ENCODE measurements at places on chromosomes 6 and 20.

GRCh38 chr6:18985061-18985460 is 597.9 kb downstream of the RNF144B start:
- DNase-seq, result no peak

DNA sequence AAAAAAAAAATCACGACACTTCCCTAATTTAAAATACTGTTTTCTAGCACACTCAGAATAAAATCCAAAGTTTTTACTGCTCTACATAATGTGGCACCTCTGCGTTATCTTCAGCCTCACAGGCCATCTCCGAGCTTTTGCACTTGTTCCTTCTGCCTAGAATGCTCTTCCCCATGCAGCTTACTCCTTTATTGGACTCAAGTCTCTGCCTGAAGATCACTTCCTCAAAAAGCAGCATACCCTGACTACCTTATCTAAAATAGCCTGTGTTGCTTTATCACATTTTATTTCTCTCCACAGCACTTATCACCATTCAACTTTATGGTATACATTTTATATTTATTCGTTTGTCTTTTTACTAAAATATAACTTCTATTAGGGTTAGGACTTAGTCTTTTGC is 2.3 kb downstream of the ZNF322 start:
- no peak for DNase-seq

- DNase-seq, result no peak
These were observed 3.7 kb downstream of the FBXO5 start for GRCh38 chr6:152979116-152979515.

- DNase-seq, result no peak
These were observed 17.1 kb downstream of the TCF21 start for GRCh38 chr6:133906050-133906449.

DNA sequence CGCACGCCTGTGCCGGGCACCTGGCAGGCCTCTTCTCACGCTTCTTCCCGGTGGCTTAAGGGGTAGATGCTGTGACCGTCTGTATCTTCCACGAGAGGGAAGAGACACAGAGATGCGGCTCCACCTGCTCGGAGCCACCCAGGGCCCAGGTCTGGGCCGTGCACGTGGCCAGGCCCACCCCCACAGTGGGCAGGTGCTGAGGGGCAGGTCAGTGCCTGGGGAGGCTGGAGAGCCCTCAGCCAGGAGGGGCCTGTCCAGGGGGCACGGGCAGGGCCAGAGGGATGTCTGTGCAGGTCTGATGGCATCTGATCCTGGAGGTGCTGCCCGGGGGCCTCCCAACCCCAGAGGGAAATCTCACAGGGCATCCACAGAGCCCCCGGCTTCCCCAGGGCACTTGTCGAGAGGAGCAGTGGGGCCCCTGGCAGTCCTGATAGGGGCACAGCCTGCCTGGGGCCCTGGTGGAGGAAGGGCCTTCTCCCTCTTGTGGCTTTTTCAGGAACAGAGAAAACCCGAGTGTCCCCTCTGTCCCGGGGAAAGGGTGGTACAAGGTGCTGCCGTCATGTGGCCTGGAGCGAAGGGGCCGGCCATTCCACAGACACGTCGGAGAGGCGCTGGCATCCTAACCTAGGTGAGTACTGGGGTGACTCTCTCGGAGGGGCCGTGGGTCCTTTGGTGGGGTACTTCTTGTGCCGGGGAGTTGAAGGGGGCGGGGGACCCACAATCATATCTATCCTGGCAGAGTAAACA is 50.2 kb upstream of the CHRNA4 start:
- no peak for DNase-seq

- DNase-seq, result no peak
These were observed 11.4 kb upstream of the KCNQ2 start for GRCh38 chr20:63483834-63484233.

DNA sequence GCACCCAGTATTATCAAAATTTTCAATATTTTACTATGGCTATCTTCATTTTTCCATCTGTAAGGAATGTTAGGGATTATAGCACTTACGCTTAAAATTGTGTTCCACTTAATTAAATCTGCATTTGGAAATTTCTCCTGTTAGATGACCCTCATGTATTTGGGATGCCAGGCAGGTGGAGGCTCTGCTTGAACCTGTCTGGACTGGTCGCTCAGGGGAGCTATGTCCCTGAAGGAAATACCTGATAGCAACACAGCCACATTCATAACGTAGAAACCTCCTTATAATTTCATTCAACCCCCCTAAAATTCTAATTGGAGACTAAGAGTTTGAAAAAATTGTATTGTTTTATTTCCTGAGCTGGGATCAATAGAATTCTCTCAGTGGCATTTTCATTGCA is 636.0 kb upstream of the MMS22L start:
- no peak for DNase-seq

DNA sequence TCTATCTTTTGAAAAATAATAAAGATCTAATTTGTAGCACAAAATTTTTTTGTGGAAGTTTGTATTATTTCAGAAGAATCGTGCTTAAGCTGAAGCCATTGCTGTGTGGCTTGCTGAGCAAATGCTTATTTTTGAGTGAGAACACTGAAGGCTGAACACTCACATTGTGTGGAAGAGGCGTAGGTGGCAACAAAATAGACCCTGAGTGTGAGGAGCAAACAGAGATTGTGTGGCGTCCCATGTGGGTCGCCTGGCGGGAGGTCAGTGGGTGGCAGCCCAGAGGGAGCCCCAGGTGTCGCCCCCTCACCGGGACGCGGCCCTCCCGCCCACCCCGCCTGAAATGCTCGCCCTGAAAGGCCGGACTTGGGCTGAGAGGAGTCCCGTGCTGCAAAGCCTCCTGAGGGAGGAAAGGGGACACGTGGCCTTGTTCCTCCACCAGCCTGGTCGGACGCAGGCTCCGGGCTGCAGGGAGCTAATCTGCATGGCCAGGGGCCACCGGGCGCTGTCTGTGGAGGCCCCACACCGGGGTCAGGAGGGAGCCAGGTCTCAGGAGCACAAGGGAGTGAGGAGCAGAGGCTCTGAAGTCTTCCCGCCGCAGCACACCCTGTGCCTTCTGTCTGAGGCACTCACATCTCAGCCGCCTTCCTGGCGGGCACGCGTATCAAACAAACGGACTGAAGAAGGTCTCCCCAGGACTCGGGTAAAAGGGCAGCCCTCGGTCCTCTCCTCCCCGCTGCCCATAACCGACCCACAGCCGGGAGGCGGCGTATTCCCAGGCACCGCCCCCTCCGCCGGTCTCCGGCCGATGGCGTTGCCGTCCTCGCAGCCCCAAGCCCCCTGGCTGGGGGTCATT is 15.9 kb downstream of the DDO start:
- no peak for DNase-seq

DNA sequence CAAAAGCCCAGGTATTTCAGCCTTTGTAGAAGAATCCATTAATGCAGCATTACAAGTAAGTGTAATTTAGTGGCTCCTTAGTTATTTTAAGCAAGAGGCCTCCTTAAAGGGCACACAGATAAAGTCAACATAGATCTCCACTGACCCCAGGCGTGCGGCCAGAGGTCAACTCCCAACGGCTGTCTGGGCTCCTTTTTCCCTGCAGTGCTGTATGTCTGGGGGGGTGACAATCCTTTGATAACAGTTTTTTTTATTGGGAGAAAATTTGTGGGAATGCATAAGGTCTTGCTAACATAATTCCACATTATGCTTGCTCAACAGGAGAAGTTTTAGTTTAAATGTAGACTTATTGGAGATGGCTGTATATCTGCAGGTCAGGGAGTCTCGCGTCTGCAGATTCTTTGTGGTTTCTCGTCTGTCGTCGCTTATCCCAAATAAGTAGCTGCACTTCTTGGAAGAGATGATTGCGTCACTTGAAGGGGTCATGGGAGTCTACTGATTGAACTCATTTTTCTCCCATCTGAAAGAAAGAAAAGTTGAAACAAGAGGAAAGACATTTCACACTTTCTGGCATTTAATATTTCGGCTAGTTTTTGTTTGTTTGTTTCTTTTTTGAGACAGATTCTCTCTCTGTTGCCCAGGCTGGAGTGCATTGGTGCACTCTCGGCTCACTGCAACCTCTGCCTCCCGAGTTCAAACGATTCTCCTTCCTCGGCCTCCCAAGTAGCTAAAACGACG is 151.7 kb upstream of the AKAP12 start:
- DNase-seq, result peak; percentile 51

DNA sequence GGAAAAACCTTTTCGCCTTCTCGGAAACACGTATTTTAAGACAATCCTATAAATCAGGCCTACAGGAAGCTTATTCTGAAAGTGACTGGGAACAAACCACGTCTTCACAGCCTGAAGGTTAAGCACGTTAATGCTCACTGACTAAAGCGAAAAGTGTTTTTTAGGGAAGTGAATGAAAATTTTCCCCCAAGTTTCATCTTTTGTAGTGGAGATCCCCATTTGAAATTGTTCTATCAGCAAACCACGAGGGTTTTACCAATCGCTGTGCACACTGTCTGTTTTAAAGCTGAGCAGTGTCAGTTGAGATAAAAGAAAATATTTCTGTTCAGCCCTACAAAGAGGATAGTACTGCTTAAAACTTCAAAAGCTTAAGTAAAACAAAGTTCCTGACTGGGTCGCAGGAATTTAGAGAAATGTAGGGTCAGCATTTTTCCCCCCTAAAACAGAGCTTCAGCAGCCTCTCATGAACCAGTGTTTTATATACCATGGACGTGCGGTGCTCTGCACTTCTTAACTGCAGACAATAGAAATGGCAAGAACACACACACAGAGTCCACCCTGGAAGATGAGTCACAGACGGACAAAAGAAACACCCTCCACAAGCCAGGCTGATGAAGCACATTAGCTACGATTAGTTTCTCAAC is 34.9 kb downstream of the SLC22A23 start:
- DNase-seq, result no peak

DNA sequence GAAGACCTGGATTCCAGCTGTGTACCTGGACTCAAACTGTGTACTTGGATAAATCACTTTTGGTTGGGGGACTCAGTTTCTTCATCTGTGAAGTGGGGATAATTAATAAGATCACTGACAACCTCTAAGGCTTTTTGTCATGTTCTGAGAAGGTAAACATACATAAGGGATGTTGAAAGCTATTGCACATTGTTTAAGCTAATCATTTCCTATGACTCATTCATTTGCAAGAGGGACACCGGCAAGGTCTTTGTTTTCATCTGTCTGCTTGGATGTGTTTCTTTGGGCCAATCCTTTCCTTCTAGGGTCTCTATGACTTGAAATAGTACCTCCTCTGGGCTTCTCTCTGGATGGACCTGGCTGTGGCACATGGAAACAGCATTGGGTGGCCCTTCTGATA is 6.8 kb downstream of the PROKR2 start:
- no peak for DNase-seq

- no peak for DNase-seq
These were observed 661.3 kb downstream of the BCKDHB start for GRCh38 chr6:80767808-80768207.

- DNase-seq, result no peak
These were observed 64.2 kb upstream of the MYLIP start for GRCh38 chr6:16064671-16065072.

- no peak for DNase-seq
These were observed 10.9 kb upstream of the PKIG start for GRCh38 chr20:44571362-44571988.

DNA sequence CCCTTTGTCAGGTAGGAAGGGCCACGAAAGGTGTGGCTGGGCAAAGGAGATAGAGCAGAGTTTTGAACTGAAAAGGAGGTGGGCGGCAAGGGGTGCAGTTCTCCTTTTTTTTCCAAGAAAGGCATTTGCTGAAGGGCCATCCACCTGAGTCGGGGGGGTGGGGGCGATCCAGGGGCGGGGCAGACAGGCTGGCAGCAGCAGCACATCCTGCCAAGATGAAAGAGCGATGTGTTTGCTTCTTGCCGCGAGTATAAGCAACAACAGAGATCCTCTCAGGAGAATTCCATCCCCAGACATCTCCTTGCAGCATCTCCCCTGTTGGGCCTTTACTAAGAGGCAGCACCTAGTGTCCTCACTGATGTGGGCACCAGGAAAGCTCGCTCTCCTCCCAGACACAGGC is 516.5 kb downstream of the CD83 start:
- DNase-seq, result no peak

- no peak for DNase-seq
These were observed 41.3 kb downstream of the GABRR2 start for GRCh38 chr6:89273816-89274215.

- DNase-seq, result no peak
These were observed 127.4 kb upstream of the ARMC2 start for GRCh38 chr6:108720827-108721226.

GRCh38 chr6:139368661-139369060 is 5.8 kb downstream of the CITED2 start:
- DNase-seq, result no peak

DNA sequence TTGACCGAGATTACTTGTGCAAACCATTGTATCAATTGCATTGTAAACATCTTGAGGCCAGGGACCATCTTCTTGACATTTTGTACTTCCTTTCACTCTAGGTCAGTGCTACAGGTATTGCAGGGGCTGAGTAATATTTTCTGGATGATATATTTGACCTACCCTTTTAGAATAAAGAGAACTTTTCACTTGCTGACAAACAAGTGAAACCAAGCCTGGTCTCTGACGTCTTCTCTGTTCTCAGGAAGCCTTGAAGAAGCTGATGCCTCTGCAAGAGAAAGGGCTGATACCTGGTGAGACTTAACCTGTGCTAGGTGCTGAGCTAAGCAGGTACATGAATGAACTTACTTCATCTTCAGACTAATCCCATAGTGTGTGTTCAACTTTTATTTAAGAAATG is 60.5 kb upstream of the GGTLC1 start:
- DNase-seq, result no peak

DNA sequence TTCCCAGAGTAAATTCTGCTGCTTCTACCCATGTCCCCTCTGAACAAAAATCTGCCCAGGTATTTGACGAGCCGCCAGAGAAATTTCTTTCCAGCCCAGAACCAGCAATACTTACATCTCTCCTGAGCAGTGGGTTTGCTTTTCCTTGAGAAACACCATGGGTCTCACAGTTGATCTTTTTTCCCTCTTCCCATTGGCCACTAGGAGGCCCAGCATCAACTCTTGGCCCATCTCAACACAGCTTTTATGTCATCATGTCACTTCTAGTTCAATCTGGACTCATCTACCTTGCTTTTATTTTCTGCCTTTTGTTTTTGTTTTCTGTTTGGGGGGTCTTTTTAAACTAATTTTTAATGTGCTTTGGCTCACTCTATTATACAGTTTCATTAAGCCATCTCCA is 18.8 kb downstream of the MAFB start:
- no peak for DNase-seq

DNA sequence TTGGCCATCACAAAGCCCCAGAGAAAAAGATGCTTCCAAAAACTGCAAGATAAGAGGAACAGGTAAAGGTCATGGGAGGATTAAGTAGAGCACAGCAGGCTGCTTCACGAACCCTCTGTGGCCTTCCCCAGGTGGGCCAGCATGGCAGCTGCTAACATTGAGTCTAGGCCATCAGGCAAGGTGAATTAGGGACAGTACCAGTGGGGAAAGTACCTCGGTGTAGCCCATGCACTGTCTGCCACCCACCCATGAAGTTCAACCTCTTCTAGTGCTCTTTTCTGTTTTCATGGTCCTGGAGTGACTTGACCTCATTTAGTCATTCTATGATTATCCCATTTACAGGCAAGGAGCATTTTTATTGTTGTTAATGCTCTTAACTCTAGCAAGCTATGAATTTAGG is 108.6 kb upstream of the DUSP22 start:
- no peak for DNase-seq

Data from mucosa of gallbladder (tissue), 1 donor.